ENCODE measurements at places on chromosomes 2 and 18.

DNA sequence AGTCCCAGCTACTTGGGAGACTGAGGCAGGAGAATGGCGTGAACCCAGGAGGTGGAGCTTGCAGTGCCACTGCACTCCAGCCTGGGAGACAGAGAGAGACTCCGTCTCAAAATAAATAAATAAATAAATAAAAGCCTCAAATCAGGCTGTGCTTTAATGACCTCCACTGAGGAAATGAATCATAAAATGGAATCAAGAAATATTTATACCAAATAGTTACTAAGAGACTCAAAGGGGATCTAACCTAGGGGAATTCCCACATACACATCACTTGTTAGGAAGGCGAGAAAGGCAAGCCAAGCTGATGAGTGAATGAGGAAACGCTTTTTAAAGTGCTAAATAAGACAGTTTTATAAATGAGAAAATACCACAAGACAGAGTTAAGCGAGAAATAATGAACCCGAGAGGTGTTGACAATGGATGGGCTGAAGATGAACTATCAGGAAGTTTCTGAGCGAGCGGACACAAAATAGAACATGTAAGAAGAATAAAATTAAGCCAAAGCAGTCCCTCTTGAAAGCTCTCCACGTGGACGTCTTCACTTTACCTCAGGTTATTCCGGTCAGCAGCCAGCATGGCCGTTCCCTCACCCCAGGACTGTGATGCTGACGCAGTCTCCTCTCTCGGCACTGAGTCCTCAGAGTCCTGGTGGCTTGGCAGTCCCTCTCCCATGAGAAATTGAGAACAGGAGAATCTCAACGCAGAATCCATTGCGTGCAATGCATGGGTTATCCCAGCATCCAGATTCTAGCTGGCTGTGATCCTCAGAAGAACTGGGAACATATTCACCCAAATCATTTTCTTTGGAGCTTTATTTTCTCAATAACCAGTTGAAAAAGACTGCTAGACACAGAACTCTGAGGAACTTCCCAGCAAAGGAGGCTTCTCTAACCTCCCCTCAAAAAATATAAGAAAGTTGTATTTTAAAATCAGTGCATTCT lies 22.3 kb downstream of the PXDN start:
- DNase-seq: no peak

GRCh38 chr2:210461401-210461800 lies 15.2 kb downstream of the LANCL1 start:
- peak; percentile 88 for DNase-seq

DNA sequence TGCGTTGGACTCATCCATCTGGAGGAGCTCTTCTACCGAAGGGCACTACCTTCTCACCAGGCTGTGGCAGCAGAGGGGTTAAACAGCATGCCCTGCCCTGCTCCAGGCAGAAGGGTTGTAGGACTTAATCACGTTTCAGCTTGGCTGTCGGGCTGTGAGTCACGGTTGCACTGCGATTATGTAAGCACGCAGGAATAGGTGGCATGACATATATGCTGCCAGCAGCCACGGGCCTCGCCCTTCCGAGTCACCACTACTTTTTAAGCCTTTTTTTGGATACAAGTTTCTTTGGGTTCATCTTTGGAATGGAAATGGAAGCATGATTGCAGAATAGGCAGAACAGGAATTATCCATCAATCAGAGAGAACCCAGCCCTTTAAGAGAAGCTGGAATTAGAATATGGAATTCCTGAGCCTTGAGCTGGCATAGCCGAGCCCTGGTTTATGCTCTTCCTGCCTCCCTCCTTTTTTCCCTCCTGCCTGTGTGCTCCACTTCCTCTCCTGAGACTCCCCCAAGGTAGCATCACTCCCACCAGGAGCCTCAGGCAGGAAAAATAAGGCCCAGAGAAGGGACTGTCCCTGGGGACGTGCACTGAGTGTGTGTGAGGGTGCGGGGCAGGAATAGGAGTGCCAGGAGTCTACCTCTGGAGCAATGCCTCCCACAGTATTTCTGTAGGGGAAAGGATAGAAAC lies 86.8 kb downstream of the SEMA4F start:
- DNase-seq: peak; percentile 93

GRCh38 chr2:31190188-31190587 lies 27.1 kb downstream of the CAPN14 start:
- no peak for DNase-seq

DNA sequence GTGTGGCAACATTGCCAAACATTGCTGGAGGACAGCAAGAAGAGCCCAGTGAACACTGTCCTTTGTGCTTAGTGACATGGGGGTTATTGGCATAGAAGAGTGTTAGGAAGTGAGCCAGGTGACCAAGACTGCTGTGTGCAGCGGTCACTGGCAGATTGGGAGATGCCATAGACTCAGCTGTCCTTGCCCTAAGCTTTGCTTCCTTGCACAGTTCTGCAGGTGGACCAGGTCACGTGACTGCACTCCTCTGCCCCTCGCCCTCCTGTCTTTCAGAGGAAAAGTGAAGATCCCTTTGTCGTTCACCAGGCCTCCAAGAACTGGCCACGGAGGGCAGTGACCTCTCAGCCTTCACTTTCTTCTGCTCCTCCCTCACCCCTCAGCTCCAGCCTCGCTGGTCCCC lies 215.6 kb upstream of the SMIM21 start:
- no peak for DNase-seq

GRCh38 chr2:37377187-37377532 lies 32.7 kb downstream of the QPCT start:
- DNase-seq: peak; percentile 32

- DNase-seq: no peak
These were observed 12.6 kb upstream of the EPB41L3 start for GRCh38 chr18:5556310-5556974.

- no peak for DNase-seq
These were observed 4.8 kb downstream of the GDF7 start for GRCh38 chr2:20671736-20672080.

- no peak for DNase-seq
These were observed 634 bp downstream of the PTPRM start for GRCh38 chr18:7567474-7568425.
